ENCODE measurements at places on chromosomes 2 and 18.
A peak's percentile ranks its signal among the peaks of the same experiment; 100 is the strongest.

DNA sequence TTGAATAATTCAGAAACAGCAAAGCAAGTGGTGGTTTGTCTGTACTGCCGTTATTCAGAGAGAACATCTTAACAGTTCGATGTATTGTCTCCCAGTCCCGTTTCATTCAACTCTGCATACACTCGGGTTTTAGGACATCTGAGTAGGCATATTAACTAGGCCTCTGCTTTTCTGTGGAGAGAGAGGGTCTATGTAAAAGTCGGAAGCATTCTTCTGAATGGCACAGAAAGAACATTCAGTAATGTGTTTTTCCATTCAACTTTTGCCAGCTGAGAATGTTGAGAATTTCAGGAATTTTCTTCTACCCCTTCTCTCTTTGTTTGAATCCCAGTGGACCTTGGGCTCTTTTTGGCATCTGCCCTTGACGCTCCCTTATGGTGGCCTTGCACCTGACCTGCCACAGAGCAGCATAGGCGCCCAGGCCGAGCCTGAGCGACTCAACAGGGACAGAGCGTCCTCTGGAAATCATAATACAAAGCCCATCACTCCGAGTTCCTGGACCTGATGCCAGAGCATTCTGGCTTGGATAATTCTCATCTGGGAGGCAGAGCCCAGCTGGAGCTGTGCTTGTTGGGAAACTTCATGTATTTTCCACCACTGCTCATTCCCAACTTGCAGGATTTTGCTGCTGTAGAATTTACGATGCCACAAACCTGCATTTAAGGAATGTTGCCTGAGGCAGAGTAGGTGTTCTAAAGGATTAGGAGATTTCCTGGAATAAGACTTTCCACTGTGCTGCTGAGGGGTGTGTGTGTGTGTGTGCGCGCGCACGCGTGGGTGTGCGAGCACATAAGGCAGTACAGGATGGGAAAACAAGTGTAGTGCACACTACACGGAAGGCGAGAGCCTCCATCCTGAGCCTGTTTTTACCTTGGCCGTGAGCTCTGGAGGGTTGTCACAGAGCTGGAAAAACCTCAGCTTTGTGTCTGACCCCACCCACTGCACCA lies 77.2 kb upstream of the TXNDC2 start:
- peak; percentile 72 for DNase-seq

DNA sequence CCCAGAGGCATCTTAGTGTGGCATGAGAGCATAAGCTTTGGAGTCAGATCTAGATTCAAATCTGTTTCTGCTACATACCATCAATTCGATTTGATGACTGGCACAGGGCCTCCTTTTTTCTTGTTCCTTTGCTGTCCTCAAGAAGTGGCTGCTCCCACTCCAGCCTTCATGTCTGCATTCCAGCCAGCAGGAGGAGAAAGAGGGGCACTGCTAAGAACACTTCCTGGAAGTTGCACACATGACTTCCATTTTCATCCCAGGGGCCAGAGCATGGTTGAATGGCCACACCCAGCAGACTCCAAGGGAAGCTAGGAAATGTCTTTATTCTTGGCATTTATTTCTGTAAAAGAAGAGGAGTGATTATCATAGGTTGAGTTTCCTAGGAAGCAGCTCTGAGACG lies 50.4 kb downstream of the EML6 start:
- DNase-seq: no peak

DNA sequence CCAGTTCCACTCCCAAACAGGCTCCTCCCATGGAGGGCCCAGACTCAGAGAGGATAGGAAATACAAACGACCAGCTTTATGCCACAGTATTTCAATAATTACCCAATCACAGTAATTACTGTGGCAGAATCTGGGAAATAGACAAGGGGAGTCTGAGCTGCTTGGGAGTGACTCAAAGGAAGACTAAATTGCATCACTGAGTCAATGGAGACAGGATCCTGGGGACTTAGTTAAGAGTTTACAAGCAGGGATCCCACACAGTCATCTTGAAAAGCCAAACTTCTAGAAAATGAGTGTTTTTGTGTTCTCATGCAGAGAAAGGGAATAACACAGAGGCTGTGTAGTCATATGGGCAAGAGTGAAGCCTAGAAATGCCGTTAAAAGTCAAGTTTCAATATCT lies 1142.1 kb downstream of the CNTNAP5 start:
- DNase-seq: no peak

DNA sequence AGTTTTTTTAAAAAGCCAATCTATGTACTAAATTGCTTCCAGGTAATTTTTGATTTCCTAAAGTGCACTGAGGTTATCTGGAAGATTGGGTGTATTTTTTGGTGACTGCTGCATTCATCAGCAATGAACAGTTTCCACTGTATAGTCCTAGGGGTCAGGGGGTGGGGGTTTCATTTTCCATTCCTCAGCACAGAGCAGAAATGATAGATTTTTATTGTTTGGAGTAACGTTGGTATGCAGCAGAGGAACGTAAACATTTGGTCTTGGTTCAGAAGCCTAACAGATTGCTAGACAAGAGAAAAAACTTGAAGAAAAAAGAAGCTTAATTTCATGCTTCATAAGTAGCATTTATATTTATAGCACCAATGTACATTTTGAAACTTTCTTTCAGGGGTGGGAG lies 54.9 kb downstream of the ZCCHC2 start:
- no peak for DNase-seq

GRCh38 chr2:121044412-121044811 lies 240.6 kb downstream of the TFCP2L1 start:
- DNase-seq: no peak

GRCh38 chr18:22983175-22983574 lies 50.0 kb downstream of the RBBP8 start:
- DNase-seq: peak; percentile 35

GRCh38 chr2:124018890-124019289 lies 6.2 kb upstream of the CNTNAP5 start:
- DNase-seq: no peak

DNA sequence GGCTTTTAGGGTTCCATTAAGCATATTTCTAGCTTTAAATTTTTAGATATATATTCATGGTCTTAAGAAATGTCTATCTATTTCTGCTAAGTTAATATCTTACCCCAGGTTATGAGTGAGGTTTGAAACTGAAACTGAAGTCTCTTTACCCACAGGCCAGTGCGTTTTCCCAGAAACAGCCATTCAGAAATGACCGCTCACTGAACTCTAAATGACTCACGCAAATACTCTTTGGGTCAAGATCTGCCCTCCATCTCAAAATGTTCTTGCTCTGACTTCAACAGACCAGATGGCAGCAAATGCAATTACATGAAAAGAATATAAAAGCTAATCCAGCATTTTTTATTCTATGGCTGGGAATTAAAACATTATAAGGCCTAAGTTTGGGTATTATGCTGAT lies 315.2 kb downstream of the TDRD15 start:
- no peak for DNase-seq

DNA sequence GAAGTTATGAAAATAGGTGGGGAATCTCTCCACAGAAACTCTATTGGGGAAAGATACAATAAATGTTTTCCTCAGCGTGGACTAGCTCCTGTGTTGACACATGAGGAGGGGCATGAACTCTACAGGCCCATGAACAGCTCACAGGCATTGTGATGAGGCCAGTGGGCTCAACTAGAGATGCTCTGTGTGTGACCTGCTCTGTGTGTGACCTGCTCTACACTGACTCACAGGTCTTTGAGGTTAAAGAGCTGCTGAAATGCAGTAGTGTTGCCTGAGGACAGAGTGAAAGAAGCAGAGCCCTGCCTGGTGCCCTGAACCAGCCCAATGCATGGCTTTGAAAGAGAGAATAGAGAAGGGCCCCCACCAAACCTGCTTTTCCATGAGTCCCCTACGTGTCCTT lies 117.6 kb downstream of the MCFD2 start:
- no peak for DNase-seq

DNA sequence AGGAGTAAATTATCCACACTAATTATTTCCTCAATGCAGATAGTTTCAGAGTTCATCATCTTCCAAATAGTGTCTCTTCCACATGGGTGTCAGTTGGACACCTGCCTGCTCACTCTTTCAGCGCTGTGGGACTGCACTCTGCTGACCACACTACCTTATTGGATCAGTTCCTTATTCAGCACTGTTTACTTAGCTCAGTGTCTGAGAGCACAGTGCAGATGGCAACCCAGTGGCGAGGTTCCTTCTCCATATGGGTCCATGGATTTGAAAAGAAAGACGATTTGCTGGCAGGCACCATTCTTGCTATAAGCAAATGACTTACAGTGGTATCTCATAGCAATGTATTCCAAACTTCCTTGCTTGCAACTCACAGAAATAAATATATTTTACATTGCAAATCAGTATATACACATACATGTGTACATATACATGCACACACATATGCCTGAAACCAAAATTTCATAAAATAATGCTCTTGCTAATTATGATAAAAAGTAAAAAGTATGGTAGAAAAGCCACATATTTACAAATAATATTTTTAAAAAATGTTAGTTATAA lies 354.8 kb downstream of the INSIG2 start:
- DNase-seq: no peak

GRCh38 chr2:230890646-230891045 lies 25.9 kb downstream of the ITM2C start:
- peak; percentile 35 for DNase-seq
